ENCODE measurements at places on chromosomes 11 and 22.

GRCh38 chr11:36151933-36152580, 137.2 kb downstream of the COMMD9 start:
- no peak for DNase-seq

GRCh38 chr22:21646608-21647590, 4.8 kb downstream of the SDF2L1 start:
- peak; percentile 75 for DNase-seq

GRCh38 chr22:39732625-39733024, 160.9 kb downstream of the ENTHD1 start:
- no peak for DNase-seq

- DNase-seq: no peak
Observed at GRCh38 chr22:35797411-35797810, 79.7 kb downstream of the APOL5 start.

DNA sequence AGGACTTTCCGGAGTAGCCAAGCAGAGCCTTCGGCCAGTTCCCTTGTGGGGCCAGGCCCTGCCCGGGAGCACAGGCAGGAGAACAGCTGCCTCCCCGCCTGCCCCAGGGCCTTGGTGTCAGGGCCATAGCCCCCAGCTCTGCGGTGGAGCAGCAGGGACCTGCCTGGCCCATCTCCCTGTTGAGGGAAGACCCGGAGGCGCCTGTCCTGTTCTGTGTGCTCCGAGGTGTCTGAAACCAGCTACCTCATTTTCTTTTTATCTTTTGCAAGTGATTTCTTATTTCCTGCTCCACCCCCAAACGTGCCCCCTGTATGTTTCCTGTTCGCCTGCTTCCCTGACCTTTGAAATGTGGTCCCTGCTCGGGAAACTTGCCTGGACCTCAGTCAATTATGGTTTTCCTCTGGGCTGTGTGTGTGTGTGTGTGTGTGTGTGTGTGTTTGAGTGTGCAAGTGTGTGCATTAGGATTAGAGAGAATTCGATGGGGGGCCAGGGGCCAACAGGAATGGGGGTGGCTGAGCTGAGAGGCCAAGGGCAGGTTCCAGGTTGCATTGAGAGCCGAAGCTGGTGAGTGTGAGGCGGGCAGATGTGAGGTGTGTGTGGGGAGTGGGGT, 19.1 kb downstream of the LRP5 start:
- no peak for DNase-seq

GRCh38 chr22:49663823-49664222, 163.8 kb downstream of the BRD1 start:
- no peak for DNase-seq

- DNase-seq: no peak
Observed at GRCh38 chr11:125956391-125957134, 10.7 kb downstream of the VSIG10L2 start.

GRCh38 chr11:35814720-35815305, 129.0 kb upstream of the LDLRAD3 start:
- no peak for DNase-seq

Measured in endothelial cell (in vitro differentiated cells).